Fibroblast of pulmonary artery (primary cell): ENCODE measurements at places on chromosomes 12 and 14.

- DNase-seq = peak; percentile 72
Measured at GRCh38 chr12:42130672-42131402, 13.8 kb downstream of the GXYLT1 start.

DNA sequence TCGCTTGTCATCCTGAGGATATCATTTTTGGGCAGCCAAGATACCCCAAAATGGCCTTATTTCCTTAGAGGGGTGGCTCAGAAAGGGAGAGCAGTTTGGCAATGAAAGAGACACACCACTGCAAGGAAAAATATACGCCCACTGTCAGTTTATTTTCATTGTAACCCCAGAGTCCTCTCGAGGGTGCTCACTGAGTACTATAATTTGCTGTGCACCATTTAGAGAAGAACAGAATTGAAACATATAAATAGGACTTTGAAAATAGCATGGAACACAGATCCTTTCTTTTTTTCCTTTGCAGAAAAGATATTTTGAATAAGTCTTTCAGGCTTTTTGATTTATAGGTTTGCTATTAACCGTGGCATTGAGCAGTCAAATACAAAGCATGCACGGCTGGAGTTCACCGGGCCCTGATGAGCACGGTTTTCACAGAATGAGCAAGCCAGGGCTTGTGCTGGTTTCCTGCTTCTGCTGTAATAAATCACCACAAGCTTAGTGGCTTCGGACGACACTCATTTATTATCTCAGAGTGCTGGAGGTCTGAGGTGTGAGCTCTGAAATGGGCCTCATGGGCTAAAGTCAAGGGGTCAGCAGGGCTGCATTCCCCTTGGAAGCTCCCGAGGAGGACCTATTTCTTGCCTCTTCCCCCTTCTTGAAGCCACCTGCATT is 152.3 kb downstream of the ZNF664 start:
- DNase-seq = no peak

DNA sequence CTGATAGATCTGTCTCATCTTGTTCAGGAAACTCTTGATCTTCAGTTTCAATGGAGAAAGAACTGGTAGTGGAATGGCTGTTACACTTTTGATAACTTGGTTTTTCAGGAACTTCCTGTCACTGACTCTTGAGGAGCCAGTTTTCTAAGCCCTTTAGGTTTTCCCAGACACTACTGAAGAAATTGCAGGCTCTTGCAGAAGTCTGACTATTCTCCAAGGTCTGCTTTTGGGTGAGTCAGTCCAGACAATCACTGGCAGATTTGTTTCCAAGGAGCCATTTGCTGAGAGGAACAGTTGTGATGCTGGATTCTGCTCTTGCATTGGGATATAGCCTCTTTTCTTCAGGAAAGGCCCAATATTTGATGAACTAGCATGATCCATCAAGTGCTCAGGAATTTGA is 468.0 kb downstream of the FUT8 start:
- DNase-seq = peak; percentile 38

- peak; percentile 27 for DNase-seq
Measured at GRCh38 chr14:86035882-86036281, 505.9 kb downstream of the FLRT2 start.

DNA sequence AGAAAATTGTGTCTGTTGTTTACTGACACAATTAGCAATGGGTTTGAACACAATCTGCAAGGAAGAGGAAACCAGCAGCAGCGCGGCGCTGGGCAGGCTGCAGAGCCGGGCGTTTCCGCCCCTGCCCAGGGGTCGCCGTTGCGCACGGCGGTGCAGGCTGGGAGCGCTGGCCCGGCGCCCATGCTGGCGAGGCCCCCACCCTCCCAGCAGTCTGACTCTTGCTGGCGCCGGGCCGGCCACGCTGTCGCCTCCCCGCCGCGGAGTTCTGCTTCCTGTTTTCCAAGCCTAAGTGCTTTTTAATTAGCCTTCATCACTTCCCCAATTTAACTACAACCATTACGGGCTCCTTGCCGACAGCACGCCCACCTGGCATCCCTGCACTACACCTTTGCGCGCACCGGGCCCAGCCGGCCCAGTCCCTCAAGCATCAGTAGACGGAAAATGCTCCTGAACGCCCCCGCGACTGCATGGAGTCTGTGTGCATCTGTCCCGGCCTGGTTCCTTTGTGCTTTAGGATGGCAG is 212.1 kb downstream of the GXYLT1 start:
- DNase-seq = peak; percentile 12

- DNase-seq = no peak
Measured at GRCh38 chr12:89951694-89952060, 243.0 kb upstream of the ATP2B1 start.

DNA sequence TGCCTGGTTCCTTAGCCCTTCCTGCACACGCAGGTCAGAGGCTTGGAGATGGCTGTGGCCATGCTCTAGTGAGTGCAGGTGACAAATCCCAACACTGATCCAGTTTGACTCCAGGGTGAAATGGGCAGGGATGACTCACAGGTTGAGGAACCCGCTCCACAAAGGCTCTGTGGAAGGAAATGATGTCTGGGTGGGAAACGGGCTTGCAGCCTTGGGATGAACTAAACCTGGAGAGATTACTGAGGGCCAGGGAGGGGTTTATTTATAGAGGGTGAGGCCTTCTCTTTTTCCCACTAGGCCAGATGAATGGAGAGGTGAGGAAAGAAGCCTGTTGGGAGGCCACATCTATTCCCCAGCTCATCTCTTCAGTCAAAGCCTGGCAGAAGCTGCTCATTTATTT is 29.3 kb upstream of the EMP1 start:
- no peak for DNase-seq

- no peak for DNase-seq
Measured at GRCh38 chr14:83799233-83799632, 1730.7 kb upstream of the FLRT2 start.

DNA sequence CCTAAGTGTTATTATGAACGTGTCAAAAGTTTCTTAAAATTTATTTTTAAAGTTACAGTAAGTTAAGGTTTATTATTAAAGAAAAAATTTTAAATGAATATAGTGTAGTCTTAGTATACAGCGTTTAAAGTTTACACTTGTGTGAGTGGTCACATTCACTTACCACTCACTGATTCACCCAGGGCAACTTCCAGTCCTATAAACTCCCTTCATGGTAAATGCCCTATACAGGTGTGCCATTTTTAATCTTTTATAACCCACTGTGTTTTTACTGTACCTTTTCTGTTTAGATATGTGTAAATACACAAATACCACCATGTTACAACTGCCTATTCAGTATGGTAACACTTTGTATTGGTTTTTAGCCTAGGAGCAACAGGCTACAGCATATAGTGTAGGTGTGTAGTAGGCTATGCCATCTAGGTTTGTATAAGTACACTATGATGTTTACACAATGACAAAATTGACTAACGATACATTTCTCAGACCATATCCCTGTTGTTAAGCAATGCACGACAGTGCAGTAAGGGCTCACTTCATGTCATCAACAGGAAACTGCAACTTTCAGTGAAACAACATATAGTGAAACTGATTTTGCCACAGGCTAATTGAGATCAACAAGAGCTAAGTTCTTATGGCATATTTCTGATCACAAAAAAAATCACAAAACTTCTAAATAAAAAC is 112.0 kb upstream of the TMCC3 start:
- peak; percentile 17 for DNase-seq

- no peak for DNase-seq
Measured at GRCh38 chr12:19154686-19155085, 25.2 kb downstream of the PLEKHA5 start.

DNA sequence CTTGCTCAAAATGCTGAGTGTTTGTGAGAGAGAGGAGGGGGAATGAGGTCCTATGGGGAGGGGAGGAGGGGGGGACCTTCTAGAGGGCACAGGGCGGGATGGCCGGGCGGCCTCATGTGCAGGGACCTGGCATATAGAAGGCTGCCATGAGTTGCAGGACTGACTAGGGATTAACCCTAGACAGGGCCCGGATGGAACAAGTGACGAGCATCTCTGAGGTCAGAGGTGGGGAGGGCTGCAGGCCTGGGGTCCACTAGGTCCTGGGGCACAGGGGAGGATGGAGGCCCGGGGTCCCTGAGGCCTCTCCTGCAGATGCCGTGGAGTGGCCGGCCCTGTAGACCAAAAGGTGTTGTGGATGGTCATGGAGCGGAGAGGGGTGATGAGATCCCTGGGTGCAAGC is 104.0 kb upstream of the EIF5 start:
- DNase-seq = no peak

DNA sequence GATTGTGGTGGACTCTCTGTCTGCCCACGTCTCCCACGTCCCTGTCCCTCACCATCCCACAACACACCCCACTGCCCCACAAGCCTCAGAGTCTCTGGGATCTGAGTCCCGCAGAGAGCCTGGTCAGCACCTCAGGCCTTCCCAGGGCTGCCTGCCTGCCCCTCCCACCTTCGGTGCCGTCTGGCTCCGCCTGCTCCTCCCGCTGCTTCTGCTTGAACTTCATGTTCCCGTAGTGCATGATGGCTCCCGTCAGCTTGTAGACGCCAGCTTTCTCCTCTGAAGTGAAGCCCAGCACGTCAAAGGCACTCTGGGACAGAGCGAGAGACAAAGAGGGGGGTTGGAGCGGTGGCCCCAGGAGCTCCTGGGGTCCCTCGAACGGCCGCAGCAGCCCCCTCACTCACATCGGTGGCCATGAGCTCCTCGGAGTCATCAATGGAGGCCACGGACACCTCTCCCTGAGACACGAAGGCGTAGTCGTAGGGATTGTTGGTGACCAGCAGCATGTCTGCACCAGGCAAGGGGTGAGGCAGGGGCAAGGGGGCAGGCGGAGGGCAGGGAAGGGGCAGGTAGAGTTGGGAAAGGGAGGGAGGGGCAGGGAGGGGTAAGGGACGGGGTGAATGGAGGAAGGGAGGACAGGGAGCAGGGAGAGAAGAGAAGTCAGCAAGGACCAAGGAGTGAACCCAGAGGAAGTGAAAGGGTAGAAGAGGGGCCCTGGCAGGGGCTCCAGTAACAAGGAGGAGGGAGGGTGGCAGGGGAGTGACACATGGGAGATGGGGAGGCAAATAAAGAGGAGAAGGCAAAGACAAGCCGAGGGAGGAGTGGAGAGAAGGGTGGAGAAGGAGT is 5.6 kb downstream of the MYH6 start:
- DNase-seq = no peak

DNA sequence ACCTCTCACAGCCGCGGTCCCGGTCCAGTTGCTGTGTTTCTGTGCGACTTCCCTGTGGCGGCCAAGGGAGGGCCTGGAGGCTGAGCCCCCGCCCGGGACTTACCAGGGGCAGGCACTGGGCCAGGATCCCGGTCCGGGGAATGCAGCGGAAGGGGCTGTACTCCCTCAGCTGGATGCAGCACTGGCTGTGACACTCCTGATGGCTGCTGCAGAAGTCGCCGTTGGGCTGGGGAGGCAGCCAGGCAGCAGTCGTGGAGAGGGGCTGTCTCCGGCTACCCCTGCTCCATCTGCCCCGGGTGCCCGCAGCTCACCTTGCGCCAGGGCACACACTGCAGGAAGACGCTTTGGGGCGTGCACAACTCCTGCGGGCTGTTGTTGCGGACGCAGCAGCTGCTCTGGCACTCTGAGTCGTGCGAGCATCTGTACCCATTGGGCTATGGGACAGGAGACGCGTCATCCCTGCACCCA is 6.2 kb downstream of the LRCOL1 start:
- no peak for DNase-seq

DNA sequence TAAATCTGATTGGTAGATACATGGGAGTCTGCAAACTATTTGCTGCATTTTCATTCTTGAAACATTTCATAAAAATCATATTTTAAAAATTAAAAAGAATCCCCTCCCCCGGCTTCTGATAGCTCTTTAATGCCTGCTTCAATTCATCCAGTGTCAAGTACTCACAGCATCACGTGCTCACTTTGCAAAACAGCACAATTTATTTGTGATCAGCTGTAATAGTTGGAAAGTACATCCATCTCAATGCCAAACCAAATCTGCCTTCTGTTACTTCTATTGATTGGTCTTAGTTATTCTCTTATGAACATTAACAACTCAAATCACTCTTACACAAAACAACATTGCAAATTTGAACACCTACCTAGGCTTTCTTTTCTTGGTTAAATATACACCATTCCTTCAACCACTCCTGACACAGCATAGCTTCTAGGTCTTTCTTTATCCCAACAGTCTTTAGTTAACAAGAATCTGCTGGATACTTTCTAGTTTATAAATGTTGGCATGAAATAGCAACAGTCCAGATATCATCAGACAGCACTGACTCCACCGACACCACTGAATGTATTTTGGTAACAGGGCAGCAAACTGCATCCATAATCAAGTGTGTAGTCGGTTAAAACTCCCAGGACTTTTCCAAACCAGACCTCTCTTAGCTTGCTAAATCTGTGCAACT is 58.0 kb downstream of the PARP11 start:
- no peak for DNase-seq

GRCh38 chr12:56759263-56759908 is 3.7 kb upstream of the HSD17B6 start:
- no peak for DNase-seq

GRCh38 chr14:65954942-65955341 is 531.2 kb upstream of the CCDC196 start:
- no peak for DNase-seq

DNA sequence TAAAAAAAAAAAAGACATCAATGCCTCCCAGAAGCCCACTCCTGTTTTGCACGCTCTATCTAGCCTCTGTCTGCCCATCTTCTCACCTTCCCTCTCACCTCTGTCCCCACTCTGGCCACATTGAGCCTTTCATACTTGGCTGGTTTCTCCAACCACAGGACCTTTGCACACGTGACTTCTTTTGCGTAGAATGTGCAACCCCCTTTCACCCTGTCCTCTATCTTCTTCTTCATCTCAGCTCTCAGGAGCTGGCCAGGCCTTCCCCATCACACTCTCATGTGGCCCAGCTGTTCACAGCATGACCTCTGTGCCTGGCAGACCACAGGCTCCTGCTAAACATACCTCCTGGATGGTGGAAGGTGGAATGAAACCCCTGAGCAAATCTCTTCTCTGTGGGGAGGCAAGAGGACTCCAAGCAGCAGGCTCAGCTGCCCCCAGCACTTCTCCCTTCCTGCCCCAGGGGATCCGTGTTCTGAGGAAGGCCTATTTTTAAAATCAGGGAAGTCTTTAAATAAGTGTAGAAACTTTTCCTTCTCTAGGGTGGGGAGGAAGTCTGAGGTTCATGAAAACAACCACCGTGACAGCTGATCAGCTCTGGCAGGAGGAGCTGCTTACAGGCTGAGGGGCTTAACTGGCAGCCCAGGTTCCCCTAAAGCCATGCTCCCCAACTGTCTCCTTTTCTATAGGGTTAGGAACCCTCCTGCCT is 11.6 kb downstream of the HVCN1 start:
- DNase-seq = no peak

- DNase-seq = no peak
Measured at GRCh38 chr12:89513544-89513943, 11.1 kb downstream of the GALNT4 start.

- no peak for DNase-seq
Measured at GRCh38 chr14:96060186-96060933, 21.2 kb downstream of the C14orf132 start.

- DNase-seq = no peak
Measured at GRCh38 chr12:10590966-10591365, 22.4 kb downstream of the MAGOHB start.
